ENCODE measurements at places on chromosomes 6 and 20. TPM values are rescaled to one million over a fixed set of nuclear protein-coding genes. Genes with fewer than 3 reads are reported as not detected.

Gene FAM217A
- 1.3 TPM for polyA plus RNA-seq

Gene LIN28B
- polyA plus RNA-seq: 0.11 TPM

DNA sequence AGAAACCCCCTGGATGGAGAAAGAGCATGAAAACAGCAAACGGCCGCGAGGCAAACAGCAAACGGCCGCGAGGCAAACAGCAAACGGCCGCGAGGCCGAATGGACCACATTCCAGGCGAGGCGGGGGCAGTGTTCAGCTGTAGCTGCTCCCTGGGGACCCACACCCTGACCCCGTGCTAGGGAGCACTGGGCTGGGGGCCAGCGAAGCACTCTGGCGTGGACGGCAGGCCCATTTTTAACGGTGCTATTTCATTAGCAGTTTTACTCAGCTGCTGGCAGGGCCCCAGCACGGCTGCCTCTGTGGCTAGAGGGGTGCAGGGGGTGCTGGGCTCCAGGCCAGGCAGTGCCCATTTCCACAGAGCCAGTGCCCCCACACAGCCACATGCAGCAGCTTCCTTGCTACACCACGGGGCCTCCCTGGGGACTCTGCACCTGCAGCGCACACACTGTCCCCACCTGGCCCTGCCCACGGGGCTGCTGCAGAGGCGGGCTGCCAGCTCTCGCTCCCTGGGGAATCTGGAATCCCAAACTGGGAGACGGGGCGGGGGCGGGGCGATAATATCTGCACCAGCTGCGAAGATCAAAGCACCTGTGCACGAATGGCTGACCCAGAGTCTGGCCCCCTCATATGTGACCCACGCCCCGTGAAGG is 35.6 kb upstream of the SLCO4A1 start:
- no peak for DNase-seq

GRCh38 chr6:128474481-128474880 is 45.9 kb downstream of the PTPRK start:
- no peak for DNase-seq

Gene BACH2
- 10.6 TPM for polyA plus RNA-seq

Gene SULF2
- 83.1 TPM for polyA plus RNA-seq

GRCh38 chr20:9523636-9524035 is 9.2 kb downstream of the LAMP5 start:
- no peak for DNase-seq

Gene CDH26
- 1.9 TPM for polyA plus RNA-seq

DNA sequence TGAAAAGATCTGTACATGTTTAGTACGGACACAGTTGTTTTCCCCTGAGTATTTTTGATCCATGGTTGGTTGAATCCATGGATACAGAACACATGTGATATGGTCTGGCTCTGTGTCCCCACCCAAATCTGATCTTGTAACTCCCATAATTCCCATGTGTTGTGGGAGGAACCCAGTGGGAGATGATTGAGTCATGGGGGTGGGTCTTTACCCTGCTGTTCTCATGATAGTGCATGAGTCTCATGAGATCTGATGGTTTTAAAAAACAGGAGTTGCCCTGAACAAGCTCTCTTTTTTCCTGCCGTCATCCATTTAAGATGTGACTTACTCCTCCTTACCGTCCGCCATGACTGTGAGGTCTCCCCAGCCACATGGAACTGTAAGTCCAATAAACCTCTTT is 139.2 kb downstream of the CDKAL1 start:
- DNase-seq: no peak

Gene SLC44A4
- 2.4 TPM for polyA plus RNA-seq

DNA sequence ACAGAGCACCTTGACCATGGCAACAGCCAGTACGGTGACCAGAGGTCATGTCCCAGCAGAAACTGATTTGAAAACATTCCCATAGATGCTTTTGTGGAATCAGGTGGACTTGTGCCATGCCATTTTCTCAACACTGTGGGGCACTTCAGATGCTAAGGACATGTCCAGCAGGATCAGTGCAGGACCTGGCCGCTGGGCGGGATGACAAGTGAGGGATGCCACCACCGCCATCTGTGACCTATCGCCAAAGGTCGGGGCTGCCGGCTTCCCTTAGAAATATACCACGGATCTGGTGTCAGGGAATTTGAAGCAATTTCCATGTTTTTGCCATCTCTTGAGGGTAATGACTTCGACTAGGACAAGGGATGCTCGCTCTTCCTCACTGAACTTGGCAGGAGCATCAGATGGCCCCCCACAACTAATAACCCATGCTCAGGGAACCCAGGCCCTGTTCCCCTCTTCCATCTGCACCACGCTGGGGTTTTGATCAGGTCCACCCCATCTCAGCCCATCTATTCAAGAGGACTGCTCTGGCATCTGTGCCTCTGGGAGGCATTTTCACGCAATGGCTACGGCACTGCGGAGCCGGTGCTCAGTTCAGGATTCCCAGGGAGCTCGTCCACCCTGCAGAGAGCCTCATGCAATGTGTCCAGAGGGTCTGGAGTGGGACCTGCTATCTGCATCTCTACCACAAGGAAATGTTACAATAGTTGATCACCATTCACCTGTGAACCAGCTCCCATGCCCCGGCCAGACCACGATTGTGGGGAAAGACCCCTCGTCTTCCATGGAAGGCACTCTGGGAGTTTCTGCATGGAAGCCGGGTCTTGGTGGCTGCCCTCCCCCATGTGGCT is 302.6 kb downstream of the TAF4 start:
- DNase-seq: no peak

DNA sequence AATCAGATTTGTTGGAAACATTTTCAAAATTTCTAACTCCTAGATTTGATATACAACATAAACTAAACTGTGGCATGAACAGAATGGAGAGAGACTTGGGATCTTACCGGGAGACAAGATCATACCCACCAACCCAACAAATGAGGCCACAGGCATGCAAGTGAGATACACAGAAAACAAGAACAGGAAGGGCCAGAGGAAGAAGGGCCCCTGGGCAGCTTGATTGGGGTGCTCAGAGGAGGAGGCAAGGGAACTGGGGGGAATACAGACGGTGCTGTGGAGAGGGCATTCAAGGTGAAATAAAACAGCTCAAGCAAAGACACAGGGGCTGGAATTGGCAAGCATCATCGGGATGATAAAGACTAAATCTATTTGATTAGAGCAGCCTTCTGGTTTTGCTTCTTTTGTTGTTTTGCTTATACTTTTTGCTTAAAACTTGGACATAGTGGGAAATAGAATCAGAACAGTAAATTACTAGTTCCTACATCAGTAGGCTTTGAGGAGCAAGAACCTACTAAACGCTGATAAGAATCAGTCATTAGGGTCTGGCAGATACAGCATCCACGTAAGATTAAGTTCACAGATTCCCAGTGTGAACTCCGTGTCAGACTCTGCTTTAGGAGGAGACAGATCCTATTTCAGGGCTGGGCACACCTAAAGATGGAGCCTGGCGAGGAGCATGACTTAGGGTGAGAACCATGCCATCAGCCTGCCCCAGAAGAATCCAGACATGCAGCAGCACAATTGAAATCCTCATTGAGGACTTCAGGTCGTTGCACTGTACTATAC is 3.5 kb upstream of the RAMACL start:
- DNase-seq: no peak

Gene LPA
- polyA plus RNA-seq: 0.19 TPM

Gene NKX2-4
- not detected for polyA plus RNA-seq

DNA sequence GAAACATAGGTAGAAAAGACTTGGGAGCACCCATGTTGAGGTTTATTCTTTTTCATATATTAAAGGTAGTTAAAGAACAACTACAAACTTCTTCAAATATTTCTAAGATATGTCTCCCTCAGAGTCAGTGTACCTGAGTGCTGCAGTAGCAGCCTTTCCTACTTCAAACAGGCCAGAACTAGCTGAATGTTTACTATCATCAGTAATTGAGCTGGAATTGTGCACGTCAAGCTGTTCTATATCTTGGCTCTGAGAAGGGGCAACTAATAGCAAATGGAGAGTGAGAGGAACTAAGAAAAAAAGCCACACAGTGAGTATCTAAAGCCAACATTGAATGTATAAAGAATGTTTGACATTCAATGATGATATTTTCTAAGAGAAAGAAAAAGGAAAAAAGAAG is 21.7 kb downstream of the MTCL3 start:
- DNase-seq: no peak

DNA sequence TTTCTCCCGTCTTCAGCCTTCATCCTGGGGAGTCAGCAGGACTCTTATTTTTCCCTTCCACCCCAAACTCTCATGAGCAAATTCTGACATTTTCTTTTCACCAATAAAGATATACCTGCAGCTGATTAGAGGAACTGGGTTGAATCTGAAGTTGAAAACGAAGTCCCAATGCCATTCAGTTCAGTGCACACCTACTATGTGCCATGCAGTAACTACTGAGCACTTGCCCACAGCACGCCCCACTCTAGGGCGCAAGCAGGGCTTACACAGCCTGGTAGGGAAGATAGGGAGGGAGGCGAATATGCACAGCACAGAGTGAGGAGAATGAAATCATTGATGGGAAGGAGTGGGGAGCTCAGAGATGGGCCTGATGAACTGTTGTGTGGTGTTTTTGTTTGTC is 401.6 kb downstream of the CDC5L start:
- DNase-seq: no peak

DNA sequence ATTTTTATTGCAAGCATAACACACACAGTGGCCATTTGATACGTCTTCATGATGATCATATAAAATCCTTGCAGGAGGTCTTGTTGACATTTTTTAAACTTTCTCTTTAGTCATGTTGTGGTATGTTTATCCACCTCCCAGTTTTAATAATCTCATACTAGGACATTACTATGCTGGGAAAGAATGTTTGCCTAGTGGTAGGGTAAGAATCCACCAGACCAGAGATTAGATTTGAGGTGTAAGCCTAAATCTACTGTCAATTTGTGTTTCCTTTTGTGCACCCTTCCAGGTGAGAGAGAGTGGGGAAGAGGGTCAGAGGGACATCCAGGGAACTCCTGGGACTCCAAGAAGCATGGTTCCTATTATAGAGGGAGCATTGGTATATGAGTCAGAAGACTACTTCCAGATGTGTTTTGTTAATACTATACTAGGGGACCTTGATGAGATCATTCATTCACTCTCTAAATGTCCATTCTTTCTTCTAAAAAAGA is 298.3 kb upstream of the SASH1 start:
- DNase-seq: no peak

Gene FAM184A
- 12.7 TPM for polyA plus RNA-seq

Gene MUC22
- not detected for polyA plus RNA-seq

GRCh38 chr6:31869343-31869742 is 6.7 kb upstream of the NEU1 start:
- DNase-seq: no peak

DNA sequence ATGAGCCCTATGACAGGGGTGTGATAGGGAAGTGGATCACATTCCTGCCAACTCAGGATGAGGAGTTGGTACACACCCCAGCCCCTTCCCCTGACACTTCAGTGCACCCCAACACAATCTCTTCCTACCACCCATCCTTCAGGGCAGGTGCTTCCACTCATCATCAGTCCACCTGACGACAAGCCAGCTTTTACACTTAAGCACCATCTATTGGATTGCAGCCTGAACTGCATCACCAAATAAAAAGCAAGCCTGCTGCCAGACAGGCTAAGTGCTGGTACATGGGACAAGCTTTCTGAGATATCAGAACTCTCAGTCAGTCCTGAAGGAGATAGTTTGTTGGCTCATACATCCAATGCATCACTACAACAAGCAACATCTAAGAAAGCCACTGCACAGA is 69.0 kb upstream of the TMEM200A start:
- DNase-seq: no peak

DNA sequence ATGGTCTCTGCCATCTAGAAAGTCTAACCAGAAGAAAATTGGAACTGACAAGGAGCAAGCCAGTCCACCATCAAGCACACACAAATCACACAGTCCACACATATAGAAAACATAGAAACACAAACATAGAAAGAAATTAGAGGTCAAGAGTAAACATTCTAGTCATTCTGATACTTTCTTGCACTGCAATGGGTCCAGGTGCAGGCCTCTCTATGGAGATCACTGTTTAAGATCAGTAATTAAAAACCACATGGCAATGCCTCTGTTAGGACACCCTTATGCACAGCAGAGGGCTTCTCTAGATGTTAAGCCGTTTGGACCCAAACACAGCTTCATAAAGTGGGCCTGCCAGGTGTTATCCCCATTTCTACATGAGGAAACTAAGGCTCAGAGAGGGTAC is 42.8 kb upstream of the SLC22A23 start:
- no peak for DNase-seq

DNA sequence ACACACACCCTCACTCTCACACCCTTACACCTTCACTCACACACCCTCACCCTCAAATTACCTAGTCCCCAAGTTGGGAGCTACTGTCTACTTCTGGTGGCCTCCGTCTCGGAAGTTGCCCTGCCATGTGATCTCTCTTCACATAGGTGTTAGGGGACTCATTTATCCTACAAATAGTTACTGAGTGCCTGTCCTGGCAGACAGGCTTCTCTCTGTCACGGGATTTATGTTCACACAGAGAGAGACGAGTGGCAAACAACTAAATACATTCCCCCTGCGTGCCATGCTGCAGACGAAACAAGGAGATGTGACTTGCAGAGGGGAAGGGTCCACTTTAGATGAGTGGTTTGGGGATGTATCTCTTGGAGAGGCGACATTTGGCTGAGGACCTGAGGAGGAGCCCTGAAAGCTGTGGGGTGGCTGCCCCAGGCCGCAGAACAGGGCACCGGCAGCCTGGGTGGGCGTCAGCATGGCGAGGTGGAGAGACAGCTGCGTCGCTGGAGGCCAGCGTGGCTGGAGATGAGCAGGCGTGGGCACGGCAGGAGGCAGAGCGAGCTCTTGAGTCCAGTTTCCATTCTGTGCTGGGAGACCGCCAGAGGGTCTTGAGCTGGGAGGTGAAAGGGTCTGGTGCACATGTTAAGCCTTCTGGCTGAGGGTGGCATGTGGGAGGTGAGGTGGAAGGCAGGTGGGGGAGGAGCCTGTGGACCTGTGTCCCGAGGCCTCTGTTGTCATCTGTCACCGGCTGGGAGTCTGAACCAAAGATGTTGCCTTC is 17.2 kb downstream of the DYNLT1 start:
- DNase-seq: no peak

DNA sequence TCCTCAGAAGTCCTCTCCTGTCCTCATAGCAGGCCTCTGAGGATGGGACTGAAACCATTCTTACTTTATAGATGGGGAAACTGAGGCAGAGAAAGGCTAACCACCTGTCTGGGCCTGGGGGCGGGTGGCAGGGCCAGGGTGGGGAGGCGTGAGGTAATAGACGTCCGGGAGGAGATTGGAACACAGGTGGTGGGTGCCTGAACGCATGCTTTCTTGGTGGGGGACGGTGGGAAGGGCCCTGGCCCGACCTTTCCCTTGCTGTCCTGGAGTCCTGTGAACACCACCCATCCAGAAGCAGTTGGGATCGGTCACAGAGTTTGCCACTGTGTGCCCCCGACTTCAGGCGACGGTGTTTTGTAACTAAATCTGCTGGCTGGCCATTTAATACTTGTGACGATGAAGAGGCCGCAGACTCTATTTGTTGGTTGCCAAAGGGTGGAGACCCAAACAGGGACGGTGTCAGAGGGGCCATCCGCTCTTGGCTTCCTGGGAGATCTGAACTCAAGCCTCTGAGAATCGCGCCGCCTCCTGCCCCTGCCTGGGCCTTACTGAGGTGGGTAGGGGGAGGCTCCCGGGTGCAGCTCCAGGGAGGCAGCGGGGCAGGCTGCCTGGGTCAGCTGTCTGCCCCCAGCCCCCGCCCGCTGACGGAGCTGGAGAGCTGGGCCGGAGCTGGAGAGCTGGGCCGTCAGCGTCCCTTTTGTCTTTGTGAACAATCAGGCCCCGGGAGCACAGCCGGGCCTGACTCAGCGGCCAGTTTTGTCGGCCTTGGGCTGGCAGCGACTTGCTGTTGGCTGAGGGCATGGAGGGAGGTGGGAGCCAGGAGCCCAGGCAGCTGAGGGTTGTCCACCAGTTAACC is 4.1 kb downstream of the RBM38 start:
- no peak for DNase-seq

GRCh38 chr6:593139-593906 is 63.6 kb downstream of the HUS1B start:
- DNase-seq: peak; percentile 46
